ENCODE measurements at places on chromosomes 6 and 20.

GRCh38 chr6:83378621-83379388 is 52.0 kb downstream of the ME1 start:
- no peak for DNase-seq

GRCh38 chr6:386688-387266 is 4.8 kb upstream of the IRF4 start:
- DNase-seq: no peak

GRCh38 chr20:54058420-54059139 is 11.8 kb downstream of the BCAS1 start:
- no peak for DNase-seq

- DNase-seq: no peak
Measured at GRCh38 chr20:34557936-34558319, 590 bp upstream of the MAP1LC3A start.

DNA sequence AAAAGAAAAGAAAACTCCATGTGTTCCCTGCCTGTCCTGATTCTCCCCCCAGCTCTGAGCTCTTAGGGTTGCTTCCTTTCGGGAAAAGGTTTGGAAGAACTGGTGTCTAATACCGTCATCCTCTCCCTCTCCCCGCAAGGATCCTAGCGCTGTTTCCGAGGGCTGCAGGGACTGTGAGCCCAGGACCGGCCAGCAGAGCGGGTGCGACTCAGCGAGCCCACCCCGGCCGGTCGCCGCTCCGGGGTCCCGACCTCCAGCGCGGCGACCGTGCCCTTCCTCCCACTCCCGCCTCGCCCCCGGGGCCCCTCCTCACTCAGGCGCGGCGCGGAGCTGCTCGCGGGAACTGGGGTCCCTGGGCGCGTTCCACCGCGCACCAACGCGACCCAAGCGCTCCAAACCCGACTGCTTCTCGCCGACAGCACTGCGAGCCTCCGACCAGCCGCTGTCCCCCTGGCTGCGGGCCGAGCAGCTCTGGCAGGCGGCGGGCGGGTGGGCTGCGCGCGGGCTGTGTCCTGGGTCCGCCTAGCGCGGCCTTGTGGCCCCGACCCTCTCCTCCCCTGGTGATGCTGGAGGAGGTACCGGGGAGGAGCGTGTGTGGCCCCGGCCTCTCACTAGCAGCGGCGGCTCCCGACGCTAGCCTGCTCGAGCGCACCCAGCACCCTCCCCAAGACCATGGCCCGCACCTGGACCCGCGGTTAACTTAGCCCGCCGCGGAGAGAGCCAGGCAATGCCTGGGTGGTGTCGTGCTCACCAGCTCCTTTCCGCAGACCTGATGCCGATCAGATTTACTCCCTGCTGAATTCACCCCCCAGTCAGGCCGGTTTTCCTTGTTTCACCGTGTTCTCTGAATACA is at the start of gene PLA2G7:
TSS of gene PLA2G7 (minus strand) at position 509 of the 853 bp plus-strand sequence. CDS start 12,484 bp downstream, outside the sequence.
- no peak for DNase-seq

DNA sequence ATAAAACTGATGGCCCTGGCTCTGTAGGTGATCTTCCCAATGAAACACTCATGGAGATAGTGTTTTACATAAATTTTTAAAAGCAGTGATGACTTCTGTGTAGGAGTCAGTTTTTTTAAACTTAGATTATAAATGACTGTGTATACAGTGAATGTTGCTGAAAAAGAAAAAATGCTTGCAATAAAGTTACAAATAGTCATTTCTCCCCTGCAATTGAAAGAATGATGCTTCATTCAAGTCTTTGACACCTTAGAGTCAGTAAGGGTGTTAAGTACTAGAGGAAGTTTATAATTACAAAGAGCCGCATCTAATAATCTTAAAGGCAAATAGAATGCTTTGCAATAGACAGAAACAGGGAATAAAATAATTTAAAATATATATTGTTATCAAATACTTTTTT is 27.6 kb downstream of the ZNF292 start:
- no peak for DNase-seq

- no peak for DNase-seq
Measured at GRCh38 chr20:37503256-37503927, 17.7 kb upstream of the NNAT start.
